ENCODE measurements at places on chromosomes 4 and X. TPM values are rescaled to one million over a fixed set of nuclear protein-coding genes. Genes with fewer than 3 reads are reported as not detected.

The FATE1 gene
- total RNA-seq, result not detected

The IQCM gene
- total RNA-seq, result not detected

DNA sequence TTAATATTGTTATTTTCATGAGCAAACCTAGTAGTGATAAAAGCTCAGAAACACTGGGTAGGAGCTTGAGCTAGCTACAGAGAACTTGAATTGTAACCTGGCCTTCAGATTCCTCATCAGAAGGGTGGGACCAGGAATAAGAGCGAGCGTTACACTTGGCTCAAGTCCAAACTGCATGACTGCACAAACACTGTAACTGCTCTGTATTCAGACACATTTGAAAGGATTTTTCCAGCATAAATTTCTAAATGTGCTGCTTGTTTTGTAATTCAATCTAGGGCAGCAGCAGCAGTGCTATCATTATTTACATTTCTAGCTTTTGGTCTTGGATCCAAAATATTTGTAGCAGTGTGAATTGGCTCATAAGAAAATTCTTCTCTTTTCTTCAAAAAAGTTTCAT, 133.0 kb upstream of the TMLHE start:
- DNase-seq, result no peak

The ERCC6L gene
- 9.6 TPM for total RNA-seq

DNA sequence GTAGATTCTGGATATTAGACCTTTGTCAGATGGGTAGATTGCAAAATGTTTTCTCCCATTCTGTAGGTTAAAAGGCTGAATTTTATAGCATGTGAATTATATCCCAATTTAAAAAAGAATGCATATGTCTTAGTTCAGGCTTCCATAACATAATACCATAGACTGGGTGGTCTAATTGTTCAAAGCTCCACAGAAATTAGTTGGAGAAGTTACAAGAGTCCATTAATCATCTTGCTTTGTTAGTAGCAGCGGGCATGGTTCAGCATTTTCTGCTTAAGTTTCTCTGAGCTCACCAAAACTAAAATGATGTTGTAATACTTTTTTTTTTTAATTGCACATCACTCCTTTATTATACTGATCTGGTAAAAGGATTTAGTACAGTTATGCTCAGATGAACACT, 1.8 kb downstream of the PGAM4 start:
- DNase-seq, result no peak

GRCh38 chr4:140626661-140627376, 58.1 kb upstream of the UCP1 start:
- DNase-seq, result no peak

GRCh38 chrX:47625365-47625764, 4.4 kb downstream of the CFP start:
- no peak for DNase-seq

The CT45A9 gene
- not detected for total RNA-seq

The CNGA1 gene
- not detected for total RNA-seq

DNA sequence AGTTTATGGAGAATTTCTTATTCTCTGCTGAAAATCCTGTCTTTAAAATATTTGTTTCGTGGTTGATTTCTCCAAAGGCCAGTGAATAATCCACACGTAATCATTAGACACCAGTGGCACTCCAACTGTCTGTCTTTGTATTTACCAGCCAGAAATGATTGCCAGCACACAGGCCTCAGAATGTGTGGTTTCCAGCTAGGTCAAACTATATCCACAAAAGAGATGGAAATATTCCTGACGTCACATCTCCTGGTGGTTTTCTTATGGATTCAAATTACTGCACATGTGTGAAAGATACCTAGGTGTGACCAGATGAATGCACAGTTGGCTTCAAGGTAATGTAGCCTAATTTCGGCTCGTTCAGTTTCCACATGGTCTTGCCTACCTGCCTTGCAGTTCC, 27.2 kb upstream of the TENM3 start:
- no peak for DNase-seq

DNA sequence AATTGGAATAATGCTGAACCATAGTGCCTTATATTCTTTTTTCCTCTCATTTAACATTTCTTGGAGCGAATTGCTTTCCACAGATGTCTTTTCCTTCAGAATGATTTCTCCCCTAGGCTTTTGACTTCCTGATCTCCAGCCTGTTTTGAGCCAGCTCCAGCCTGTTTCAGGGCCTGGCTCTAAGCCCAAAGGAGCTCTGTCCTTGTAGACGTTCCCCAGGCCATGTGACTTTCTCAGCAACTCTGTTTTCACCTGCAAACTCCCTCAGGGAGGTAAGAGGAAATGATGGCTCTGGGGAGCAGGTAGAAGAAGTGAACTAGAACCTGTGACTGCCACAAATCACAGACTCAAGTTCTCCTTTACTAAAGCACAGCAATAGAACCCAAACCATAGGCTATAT, 89.1 kb downstream of the AKAP4 start:
- DNase-seq, result no peak

- DNase-seq, result no peak
Measured at GRCh38 chrX:115491766-115492165, 69.2 kb upstream of the PLS3 start.

DNA sequence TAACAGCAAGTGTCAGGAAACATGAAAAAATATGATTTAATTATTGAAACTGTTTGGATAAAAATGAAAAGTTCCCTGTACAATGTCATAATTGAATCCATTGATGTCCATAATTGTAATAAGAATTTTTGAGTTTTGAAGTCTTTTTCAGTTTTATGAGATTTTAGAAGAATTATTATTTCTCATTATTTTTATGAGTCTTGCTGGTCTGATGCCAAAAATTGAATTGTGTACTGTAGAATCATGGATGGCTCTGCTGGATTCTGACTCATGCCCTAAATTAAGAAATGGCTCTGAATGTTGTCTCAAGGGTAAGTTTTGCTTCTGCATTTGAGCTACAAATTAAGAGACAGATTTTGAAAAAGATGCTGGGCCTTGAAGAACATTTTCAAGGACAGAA, 132.8 kb upstream of the MAP9 start:
- no peak for DNase-seq

DNA sequence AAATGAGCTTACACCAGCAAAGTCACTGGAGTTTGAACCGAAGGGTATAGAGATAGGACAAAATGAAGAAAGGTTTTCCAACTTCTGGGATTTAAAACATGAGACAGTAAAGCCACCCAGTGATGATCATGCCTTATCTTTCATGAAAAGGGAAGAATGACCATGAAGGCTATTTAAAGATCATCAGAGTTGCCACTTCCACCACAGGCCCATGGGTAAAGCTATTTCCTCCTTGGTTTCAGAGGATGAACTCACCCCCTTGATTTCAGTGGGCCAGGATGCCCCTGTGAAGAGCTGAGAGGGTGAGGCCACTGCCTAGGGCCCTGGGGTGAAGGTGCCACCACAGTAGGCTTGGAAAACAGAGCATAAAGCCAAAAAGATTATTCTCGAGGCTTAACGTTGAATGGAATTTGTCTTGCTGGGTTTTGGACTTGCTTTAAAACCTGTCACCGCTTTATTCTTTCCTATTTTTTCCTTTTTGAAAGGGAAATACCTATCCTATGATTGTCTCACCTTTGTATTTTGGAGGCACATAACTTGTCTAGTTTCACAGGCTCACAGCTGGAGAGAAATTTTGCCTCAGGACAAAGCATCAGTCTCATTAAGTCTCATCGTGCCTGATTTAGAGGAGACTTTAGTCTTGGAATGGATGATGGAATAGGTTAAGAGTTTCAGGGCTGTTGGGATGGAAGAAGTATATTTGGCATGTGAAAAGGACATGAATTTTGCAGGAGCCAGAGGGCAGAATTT, 254.0 kb downstream of the SNCA start:
- no peak for DNase-seq

- DNase-seq, result no peak
Measured at GRCh38 chrX:69618803-69619202, 2.9 kb downstream of the EDA start.

The METTL14 gene
- total RNA-seq, result 48.0 TPM

The CPE gene
- 0.18 TPM for total RNA-seq

The KIAA1210 gene
- not detected for total RNA-seq

The MAMLD1 gene
- 18.4 TPM for total RNA-seq

- DNase-seq, result no peak
Measured at GRCh38 chrX:53279296-53280237, 1.8 kb downstream of the IQSEC2 start.

DNA sequence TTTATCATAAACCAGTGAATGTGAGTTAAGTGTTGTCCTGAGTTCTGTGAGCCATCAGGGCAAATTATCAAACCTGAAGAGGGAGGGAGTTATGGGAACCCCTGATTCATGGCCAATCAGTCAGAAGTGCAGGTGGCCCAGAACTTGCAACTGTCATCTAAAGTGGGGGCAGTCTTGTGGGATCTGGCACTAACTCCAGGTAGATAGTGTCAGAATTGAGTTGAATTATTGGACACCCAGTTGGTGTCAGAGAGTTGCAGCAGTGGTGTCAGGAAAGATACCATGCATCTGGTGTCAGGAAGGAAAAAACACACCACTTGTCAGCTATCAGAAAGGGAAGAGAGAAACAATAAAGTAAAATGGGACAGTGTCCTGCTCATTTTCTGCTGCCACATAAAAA, 8.4 kb downstream of the CORIN start:
- DNase-seq, result no peak

All from activated T-helper 2 cell treated with anti-CD3 and anti-CD28 coated beads, Interferon-gamma antibody, Interleukin-2, Interleukin-4, amounts not matched to agents 10 μg/mL and 5 μg/mL and 100 μg/mL, durations not matched to agents 14 hours and 24 hours and 36 hours (primary cell).